Stimulated activated CD8-positive, alpha-beta memory T cell treated with anti-CD3 and anti-CD28 coated beads, Interleukin-15, amount 100 ng/mL, for 24 hours (primary cell): ENCODE measurements at places on chromosomes 7 and 10.

GRCh38 chr10:83222832-83223742 is 916.2 kb upstream of the GHITM start:
- DNase-seq: no peak

GRCh38 chr10:70587045-70587658 is 15.4 kb downstream of the PRF1 start:
- no peak for DNase-seq

DNA sequence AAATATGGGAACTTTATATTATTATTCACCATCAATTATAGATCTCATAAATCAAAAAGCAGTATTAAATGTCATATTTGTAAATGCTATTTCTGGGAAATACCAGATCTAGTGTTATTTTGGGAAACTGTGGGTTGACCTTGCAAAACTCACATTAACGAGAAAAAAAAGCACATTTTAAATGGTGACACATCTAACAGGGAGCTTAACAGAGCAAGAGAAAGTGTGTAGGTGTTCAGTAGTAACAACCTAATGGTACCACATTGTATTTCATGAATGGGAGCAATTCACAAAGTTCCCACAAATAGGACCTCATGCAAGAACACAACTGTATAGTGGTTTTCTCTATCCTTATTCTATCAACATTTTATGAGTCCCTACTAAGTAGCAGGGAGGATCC is 26.2 kb upstream of the HDAC9 start:
- no peak for DNase-seq

DNA sequence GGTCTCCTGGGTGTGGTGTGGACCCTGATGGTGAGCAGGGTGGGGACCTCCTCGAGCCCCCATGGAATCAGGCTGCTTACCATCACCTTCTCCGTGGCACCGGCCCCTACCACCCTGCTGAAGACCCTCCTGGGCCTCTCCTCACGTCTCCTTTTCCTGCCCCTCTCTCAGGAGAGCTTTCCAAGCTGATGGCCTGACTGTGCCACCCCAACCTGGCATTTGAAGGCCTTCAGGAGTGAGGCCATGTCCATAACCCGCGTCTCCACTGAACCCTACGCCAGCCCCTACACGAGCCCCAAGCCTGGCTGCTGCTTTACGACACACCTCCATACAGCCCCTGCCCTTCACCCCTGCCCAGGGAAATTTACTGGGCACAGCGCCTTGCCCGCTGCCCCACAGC is 55.4 kb downstream of the ZRANB1 start:
- no peak for DNase-seq

GRCh38 chr7:90841759-90842429 is 245.8 kb downstream of the CDK14 start:
- no peak for DNase-seq

DNA sequence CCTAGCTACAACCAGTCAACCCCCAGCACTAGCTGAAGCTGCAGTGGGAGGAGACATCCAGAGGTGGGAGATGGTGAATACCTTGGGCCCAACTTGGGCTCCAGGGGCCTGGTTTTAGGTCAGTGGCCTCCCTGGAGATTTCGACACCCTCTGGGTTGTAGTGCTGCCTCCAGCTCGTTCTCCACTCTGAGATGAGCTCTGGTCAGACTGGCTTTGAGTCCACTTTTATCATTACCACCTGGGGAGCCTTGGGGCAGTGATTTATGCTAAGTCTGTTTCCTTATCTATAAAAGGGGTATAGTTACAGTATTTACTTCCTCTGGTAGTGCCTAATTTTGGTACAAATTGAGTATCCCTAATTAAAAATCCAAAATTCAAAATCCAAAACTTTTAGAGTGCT is 22.8 kb downstream of the PPIA start:
- no peak for DNase-seq

DNA sequence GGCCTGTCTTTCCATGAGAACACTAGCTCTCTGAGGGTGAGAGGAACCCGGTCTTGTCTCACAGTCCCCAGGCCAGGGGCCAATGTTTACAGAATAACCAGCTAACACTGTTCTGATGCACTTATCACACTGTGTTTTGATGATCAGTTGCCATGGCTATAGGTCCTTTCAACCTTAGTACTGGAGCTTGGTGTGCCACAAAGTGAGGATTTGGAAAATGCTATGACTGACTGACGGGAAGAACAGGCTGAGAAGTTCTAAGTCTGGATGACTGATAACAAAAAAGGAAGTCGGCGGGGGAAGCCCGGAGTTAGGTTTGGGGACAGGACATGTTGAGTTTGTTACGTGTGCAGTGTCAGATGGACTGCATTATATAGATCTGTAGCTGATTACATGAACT is 141.8 kb downstream of the CTTNBP2 start:
- DNase-seq: no peak

DNA sequence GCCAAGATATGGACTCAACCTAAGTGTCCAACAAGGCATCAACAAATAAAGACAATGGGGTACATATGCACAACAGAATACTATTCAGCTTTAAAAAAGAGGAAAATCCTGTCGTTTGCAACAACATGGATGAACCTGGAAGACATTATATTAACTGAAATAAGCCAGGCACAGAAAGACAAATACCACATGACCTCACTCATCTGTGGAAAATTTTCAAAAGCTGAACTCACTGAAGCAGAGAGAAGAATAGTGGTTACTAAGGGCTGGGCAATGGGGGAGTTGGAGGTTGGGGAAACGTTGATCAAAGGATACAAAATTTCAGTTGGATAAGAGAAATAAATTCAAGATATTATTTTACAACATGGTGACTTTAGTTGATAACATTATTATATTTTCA is 221.4 kb upstream of the PITRM1 start:
- DNase-seq: no peak

- DNase-seq: no peak
Measured at GRCh38 chr10:95741807-95742467, 14.0 kb upstream of the ENTPD1 start.

GRCh38 chr7:119105381-119105780 is 880.9 kb downstream of the ANKRD7 start:
- DNase-seq: no peak

DNA sequence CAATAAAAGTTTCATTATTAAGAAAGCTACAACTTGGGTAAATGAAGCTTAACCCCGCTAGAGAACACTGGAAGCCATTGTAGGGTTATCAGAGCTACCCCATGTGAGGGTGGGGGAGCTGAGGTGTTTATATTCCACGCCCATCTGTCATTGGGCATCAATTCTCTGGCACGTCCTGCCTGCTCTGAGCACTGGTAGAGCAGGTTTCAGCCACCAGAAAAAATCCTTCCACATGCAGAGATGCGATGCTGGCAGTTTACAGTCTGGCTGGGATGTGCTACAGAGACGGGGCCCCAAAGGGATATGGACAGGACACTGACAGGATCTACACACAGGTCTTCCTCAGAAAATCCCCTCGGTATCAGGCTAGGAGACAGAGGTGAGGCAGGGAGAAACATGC is 15.9 kb upstream of the RAPGEF5 start:
- no peak for DNase-seq

DNA sequence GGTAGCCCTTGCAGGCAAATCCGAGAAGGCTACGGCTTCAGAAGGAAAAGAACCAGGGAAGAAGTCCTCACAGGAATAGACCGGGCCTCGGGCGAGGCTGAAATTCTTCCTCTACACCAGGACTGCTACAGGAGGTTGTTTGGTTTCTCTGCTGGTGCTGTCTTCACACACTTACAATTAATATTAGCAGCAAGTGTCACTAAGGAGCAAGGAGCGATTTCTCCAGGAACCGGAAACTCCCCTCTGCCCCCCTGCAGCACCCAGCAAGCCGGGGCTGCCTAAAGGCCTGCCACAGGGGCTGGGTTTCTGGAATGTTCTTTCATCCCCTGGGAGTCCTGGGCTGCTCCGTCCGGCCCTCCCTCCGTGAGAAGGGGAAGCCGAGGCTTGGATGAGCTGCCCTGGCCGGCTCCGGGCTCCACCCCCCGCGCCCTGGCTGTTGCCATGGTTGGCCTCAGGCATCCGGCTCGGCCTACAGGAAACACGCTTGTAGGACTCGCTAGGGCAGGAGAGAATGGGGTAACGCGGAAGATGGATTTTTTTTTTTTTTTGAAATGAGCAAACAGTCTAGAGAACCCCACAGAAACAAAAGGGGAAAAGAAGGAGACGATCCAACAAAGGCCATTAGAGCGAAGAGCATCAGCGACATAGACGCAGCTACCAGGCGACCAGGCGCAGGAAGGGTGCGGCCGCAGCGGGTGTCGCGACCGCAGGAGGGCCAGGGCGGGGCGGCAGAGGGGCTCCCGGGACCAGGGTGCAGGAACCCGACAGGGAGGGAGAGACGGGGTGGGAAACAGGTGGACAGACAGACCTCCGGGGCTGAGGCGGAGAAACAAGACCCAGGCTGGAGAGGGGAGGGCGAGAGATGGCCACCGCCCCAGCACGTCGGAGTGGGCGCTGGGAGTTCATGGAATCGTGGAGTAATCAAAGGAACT is 33.0 kb downstream of the EN2 start:
- no peak for DNase-seq

DNA sequence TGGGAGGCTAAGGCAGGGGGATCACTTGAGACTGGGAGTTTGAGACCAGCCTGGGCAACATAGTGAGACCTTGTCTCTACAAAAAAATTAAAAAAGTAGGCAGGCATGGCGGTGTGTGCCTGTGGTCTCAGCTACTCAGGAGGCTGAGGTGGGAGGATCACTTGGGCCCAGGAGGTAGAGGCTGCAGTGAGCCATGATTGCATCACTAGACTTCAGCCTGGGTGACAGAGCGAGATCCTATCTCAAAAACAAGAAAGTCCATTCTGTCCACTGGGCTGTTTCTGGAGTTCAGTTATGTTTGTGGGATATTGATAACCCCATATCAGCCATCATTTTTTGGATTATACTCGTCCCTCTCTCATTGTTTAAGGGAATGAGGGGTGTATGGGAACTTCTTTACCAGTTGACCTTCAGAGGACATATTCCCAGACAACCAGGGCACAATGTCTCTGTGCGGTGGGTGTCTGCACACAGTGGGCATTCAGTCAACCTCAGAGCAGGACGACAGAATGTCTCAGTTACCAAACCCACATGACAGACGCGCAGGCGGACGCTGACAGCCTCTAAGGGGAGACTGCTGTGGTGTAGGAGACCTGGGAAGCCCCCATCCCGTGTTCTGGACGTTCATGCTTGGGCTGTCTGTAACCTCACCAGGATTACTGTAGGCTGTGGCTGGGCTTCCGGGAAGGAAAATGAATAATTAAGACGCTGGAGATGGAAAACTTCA is 69.4 kb downstream of the CARD11 start:
- no peak for DNase-seq

- DNase-seq: no peak
Measured at GRCh38 chr7:35694161-35694783, 663 bp downstream of the HERPUD2 start.

DNA sequence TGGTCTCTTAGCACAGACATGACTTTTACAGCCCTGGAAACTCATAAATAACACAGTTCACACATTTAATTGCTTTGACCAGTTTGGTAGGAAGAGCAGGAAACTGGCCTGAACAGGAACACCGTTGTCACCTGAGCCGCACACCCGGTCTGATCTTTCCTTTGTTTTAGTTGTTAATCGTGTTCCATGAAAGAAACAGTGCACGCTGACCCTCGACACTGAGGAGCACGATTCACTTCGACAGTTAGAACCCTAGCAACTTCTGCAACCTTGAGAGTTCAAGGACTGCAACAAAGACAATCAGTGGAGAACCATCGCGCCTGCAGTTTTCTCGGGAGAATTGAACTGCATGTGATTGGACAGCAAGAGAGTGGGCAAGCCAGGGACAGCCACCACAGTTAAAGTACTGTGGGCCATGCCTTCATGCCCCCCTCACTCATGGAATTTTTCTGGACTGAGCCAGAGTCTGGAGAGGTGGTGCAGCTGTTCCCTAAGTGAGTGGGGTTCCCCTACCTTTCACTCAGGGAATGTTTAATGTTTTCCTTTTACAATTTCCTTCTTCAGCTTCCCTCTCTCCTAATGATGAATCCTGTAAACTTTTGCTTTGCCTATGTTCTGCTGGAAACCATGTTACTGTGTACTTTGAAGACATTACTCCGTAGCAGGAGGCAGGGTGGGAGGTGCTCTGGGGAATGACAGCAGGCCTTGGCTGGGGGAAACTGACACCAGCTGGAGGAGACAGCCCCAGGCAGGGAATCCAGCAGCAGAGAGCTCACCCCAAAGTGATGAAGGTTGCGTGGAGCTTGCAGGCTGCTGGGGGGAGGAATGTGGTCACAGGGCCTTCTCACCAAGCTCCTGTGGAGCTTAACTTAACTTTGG is 198.7 kb downstream of the ZNF438 start:
- DNase-seq: no peak

DNA sequence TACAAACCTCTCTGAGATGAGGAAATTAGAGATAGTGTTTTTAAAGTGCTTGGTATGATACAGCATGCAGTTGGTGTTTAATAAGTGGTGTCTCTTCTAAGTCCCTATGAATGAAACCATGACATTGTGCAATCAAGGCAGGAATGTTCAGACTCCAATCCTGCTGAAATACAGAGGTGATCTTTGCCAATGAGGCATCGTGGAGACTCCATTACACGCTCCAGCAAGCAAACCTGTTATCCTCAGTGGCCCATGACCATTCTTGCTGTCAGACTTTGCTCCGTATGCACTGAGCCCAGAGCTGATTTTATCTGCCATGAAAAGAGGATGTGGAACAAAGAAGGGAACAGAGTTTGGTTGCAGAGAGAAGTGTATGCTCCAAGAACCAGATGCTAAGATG is 47.3 kb downstream of the CDHR3 start:
- no peak for DNase-seq

- no peak for DNase-seq
Measured at GRCh38 chr10:52877451-52877850, 104.9 kb upstream of the MBL2 start.

DNA sequence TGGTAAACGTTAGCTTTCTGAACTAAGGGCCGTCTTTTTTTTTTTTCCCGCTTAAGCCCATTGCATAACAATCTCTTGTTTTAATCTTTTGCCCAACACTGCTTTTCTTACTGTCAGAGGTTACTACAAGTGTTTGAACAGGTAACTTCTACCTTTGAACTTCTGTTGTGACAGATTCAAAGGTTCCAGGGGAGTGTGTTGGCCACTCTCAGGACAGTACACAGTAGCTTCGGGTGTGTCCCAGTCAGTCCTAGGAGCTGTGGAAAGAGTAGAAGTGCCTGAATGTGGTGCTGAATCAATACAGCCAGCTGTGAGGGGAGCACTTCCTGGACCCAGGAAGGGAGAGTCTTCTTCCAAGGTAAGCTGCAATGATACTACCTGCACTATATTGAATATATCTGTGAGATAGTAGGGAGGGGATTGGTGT is at the start of gene ACSL5:
Gene ACSL5, plus strand, starts transcription at position 205 of the 427 bp plus-strand sequence. CDS start 20,831 bp downstream, outside the sequence.
- DNase-seq: no peak

GRCh38 chr7:2509298-2509906 is 10.2 kb upstream of the LFNG start:
- no peak for DNase-seq
